ENCODE measurements at places on chromosomes 3 and 15. TPM values are rescaled to one million over a fixed set of nuclear protein-coding genes. Genes with fewer than 3 reads are reported as not detected.

DNA sequence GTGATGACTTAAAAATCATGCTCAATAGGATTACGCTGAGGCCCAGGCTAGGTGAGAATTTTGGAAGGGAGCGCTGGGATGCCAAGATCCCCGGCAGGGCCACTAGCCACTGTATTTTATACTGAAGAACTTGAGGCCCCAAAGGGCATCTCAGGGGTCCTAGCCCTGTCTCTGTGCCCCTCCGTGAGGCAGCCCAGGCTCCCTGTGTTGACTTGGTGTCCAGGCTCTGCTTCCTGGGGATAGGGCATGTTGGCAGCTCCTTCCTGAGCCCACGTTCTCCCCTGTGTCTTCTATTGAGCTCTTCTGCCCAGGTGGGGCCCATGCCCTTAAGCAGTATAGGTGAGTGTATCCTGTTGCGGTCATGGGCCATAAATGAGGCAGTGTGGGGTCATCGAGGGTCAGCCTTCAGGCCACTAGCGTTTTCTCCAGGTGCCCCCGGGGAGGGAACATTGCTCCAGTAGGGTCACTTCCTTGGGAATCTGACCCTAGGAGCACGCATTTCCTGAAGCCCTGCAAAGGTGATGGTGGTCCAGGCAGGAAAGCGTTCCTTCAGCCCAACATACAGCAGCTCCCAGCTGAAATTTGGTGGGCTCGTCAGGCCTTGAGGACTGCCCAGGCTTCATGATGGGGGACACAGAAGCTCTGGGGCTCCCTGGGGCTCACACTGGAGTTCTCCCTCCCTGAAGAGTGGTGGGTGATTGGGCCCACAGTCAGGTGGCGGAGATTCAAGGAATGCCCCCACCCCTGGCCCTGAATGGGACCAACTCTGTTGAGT is 189.4 kb downstream of the UBE3A start:
- no peaks in the 10 kb centered on the region for H3K36me3 ChIP-seq
- H3K27ac ChIP-seq: no peak overlapping the region
- H3K4me3 ChIP-seq: no peak overlapping the region
- no peaks in the 10 kb centered on the region for H3K4me1 ChIP-seq

The CHRFAM7A gene
- total RNA-seq: 10.8 TPM

DNA sequence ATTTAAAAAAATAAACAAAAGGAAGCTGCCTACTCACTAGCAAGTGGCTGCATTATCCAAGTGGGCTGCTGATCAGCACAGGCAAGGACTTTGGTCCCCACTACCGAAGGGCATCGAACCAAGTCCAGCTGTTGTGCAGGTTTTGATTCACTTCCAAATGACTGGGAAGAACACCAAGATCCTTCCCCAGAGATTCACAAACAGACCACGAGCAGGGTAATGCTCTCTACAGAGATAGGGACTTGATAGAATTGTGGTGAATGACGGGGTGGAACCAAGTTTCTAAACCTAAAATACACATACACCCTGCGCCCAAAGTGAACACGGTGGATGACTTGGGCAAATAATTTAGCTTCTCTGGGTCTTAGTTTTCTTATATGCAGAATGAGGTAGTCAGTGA is 203.7 kb upstream of the ICE2 start:
- no peaks in the 10 kb centered on the region for H3K36me3 ChIP-seq
- H3K4me3 ChIP-seq: no peak overlapping the region
- no peak overlapping the region for H3K27ac ChIP-seq
- no peaks in the 10 kb centered on the region for H3K4me1 ChIP-seq
- no peak for DNase-seq
- H3K27me3 ChIP-seq: no peaks in the 10 kb centered on the region

DNA sequence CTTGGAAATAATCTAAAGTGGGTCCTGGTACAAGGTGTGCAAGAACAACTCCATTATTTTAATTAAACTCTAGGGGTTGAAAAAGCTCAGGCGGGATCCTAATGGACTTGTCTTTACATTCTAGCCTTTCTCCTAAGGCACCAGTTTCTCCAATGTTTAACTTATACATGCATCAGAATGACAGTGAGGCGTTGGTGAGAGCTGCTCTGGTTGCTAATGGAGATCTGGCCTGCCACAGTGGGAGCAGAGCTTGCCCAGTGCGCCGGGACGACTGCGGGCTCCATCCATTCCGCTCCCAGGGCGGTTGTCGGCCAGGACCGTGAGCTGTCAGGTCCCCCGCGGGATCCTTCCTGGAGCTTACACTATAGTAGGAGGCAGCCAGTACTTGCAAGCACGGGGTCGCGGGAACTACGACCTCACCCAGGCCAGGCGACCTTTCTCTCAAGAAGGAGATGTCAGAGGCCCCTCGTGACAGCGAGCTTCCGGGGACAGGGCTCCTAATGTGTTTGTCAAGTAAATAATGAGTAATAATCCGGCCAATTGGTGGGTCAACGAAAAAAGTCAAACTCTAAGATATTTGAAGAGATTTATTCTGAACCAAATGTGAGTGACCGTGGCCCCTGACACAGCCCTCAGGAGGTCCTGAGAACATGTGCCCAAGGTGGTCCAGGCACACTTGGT is 991 bp upstream of the HIGD1A start:
- DNase-seq: peak; percentile 83
- peaks cover 41% of the 10 kb centered on the region for H3K4me1 ChIP-seq
- H3K27ac ChIP-seq: peak overlapping the region; percentile 92

- no peaks in the 10 kb centered on the region for H3K36me3 ChIP-seq
- peaks cover 11% of the 10 kb centered on the region for H3K4me1 ChIP-seq
- no peaks in the 10 kb centered on the region for H3K27me3 ChIP-seq
- no peak for DNase-seq
Observed at GRCh38 chr15:40915116-40915661, 14.0 kb upstream of the DLL4 start.

DNA sequence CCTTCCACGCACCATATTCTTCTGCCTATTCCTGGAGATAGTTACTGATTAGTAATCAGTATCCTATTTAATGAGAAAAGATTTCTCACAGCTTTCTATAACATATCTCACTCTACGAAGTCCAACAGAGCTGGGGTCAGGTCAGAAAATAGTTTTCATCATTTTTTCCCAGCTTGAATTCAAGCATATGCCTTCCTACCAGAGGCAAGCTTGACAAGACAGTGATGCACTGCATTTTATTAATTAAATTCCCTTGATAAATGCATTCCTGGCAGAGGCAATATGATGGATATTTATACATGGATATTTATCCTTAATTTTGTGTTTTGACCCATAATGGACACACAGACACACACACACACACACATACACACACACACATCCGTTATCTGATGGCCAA is 961.4 kb downstream of the EPHA3 start:
- H3K36me3 ChIP-seq: no peaks in the 10 kb centered on the region
- H3K27me3 ChIP-seq: no peaks in the 10 kb centered on the region
- no peaks in the 10 kb centered on the region for H3K4me1 ChIP-seq
- DNase-seq: no peak

GRCh38 chr3:68878962-68879361 is 53.4 kb downstream of the TAFA4 start:
- no peaks in the 10 kb centered on the region for H3K36me3 ChIP-seq
- H3K27ac ChIP-seq: no peak overlapping the region
- H3K4me1 ChIP-seq: no peaks in the 10 kb centered on the region
- no peak overlapping the region for H3K4me3 ChIP-seq
- H3K27me3 ChIP-seq: no peaks in the 10 kb centered on the region

GRCh38 chr15:66394472-66394871 is 7.8 kb downstream of the MAP2K1 start:
- H3K4me1 ChIP-seq: peaks cover 58% of the 10 kb centered on the region
- H3K27ac ChIP-seq: no peak overlapping the region
- no peaks in the 10 kb centered on the region for H3K36me3 ChIP-seq

DNA sequence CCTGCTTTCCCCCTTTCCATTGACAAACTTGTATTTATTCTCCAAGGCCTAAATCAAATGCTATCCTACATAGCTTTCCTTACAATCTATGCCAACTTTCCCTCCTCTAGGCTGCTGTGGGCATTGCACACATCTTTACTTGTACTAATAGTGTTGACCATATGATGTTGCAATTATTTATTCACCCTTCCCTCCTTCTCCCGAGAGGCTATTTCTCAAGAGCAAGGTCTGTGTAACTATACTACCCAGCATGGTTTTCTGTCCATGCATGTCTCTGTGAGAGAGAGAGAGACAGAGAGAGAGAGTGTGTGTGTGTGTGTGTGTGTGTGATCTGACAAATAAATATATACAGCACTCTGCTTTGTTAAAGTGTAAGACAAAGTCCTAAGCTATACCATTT is 63.8 kb downstream of the GTPBP8 start:
- H3K27me3 ChIP-seq: no peaks in the 10 kb centered on the region
- H3K4me3 ChIP-seq: no peak overlapping the region
- no peak for DNase-seq
- H3K4me1 ChIP-seq: peaks cover 9% of the 10 kb centered on the region

DNA sequence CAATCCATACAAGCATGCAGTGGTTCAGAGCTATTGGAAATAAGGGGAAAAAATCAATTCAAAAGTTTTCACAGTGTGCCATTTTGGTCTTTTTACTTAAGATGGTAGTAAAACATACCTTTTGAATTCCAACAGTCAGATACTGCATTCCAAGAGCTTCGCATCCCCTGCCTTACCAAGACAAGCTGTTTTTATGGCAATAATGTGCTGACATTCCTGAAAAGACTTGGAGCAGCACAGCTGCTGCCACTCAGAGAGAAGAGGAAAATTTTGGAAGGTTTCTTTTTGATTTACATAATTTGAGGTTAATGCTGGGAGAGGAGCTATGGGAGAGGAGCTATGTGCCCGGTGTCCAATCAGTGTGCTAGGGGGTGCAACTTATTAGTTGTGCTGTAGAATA is 148.3 kb downstream of the FEZF2 start:
- H3K36me3 ChIP-seq: no peaks in the 10 kb centered on the region
- DNase-seq: no peak
- H3K4me3 ChIP-seq: no peak overlapping the region
- no peak overlapping the region for H3K27ac ChIP-seq

DNA sequence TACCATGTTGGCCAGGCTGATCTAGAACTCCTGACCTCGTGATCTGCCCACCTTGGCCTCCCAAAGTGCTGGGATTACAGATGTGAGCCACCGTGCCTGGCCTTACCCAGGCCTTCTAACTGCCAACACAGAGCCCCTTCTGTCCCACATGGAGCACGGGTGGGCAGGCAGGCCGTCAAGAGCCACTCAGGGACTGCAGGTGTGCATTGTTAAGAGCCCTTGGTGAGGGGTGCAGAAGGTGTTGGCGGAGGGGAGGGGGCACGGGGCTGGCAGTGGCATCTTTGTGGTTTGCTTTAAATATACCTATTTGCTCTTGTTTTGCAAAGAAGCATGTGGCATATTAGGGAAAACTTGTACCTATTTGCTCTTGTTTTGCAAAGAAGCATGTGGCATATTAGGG is 37.3 kb downstream of the SMAD6 start:
- H3K27ac ChIP-seq: no peak overlapping the region
- peaks cover 3% of the 10 kb centered on the region for H3K4me1 ChIP-seq
- no peaks in the 10 kb centered on the region for H3K27me3 ChIP-seq
- no peak for DNase-seq
- H3K4me3 ChIP-seq: no peak overlapping the region

- peak; percentile 90 for DNase-seq
- no peaks in the 10 kb centered on the region for H3K27me3 ChIP-seq
- H3K27ac ChIP-seq: peak overlapping the region; percentile 86
- peaks cover 93% of the 10 kb centered on the region for H3K4me1 ChIP-seq
- peaks cover 36% of the 10 kb centered on the region for H3K36me3 ChIP-seq
- no peak overlapping the region for H3K4me3 ChIP-seq
Observed at GRCh38 chr3:50324351-50325112, 2.0 kb upstream of the HYAL2 start.

All from spleen (tissue), 13 donors.